ENCODE measurements at places on chromosomes 7 and 10. TPM values are rescaled to one million over a fixed set of nuclear protein-coding genes. Genes with fewer than 3 reads are reported as not detected.

Gene PRKCQ
- total RNA-seq, result not detected

Gene SPDYE2
- not detected for total RNA-seq

Gene TAS2R4
- total RNA-seq, result 0.32 TPM

Gene EPO
- 0.29 TPM for total RNA-seq

Gene STAG3
- total RNA-seq, result 3.4 TPM

Gene SMARCD3
- total RNA-seq, result 24.3 TPM

Gene ENTPD1
- total RNA-seq, result 20.2 TPM

Gene PLAU
- not detected for total RNA-seq

Gene SH2D4B
- total RNA-seq, result 0.11 TPM

- DNase-seq, result no peak
These were observed 120.0 kb downstream of the MKX start for GRCh38 chr10:27625452-27626211.

DNA sequence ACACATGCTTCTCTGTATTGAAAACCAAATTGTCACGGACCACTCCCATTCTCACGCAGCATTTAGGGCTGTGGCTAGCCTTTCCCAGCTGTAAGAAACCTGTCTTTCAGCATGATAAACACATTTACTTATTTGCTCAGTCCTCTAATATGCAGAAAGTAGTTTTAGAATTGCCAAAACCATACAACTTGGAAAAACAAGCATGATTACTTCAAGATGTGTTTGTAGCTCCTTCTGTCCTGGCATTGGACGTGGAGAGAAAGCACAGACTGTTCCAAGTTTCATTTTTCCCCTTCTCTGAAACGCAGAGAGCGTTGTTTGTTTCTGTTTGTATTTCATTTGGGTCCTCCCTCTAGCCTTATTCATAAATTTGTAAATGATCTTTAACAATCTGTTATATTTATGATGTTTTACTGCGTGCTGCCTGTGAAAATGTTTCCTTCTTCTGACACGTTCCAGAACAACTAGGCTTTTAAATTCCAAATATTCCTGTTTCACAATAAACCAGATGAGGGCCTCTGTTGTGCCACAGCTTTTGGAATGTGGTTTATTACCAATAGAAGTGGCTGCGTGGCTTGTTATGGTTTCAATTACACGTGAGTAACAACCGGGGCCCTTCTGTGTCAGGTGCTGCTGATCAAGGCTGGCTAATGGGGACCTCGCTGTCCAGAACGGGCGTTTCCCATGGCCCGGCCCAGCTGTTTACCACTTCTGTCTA lies 26.1 kb downstream of the MNX1 start:
- no peak for DNase-seq

- peak; percentile 41 for DNase-seq
These were observed 150.1 kb upstream of the SHH start for GRCh38 chr7:155962191-155962967.

DNA sequence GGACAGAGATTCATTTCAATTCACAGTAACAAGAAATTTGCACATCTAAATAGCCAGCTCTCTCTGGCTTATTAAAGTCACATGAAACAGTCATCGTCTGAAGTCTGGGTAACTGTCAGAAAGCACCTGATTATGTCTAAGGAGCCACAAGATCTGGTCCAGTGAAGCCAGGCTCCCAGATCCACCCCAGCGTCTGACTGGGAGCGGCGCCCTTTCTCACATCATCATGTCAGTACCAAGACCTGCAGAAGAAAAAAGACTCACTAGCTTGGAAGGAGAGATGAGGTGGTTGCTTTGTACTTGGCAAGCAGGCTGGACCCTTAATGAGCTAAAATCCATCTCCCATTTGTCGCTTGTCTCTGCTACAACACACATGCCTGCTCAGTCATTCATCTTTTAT lies 58.4 kb downstream of the VOPP1 start:
- no peak for DNase-seq

DNA sequence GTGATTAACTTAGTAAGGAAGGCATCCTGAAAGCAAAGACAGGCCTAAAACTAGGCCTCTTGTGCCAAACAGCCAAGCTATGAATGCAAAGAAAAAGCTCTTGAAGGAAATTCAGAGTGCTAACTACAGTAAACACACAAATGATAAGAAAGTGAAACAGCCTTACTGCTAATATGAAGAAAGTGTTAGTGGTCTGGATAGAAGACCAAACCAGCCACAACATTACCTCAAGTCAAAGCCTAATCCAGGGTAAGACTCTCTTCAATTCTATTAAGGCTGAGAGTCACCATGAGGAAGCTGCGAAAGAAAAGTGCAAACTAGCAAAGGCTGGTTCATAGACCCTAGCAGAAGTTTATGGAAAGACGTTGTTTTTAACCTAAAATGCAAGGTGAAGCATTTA lies 66.0 kb downstream of the IPMK start:
- no peak for DNase-seq

- DNase-seq, result peak; percentile 79
These were observed 101.0 kb upstream of the AGR3 start for GRCh38 chr7:16982640-16983350.

- DNase-seq, result no peak
These were observed 209.1 kb upstream of the PTER start for GRCh38 chr10:16227674-16228073.

- DNase-seq, result no peak
These were observed 131.9 kb downstream of the CDH23 start for GRCh38 chr10:71528371-71529206.

- DNase-seq, result no peak
These were observed 12.8 kb downstream of the LRRN3 start for GRCh38 chr7:111103678-111104274.

GRCh38 chr10:120966657-120967045 lies 115.5 kb downstream of the WDR11 start:
- DNase-seq, result no peak

DNA sequence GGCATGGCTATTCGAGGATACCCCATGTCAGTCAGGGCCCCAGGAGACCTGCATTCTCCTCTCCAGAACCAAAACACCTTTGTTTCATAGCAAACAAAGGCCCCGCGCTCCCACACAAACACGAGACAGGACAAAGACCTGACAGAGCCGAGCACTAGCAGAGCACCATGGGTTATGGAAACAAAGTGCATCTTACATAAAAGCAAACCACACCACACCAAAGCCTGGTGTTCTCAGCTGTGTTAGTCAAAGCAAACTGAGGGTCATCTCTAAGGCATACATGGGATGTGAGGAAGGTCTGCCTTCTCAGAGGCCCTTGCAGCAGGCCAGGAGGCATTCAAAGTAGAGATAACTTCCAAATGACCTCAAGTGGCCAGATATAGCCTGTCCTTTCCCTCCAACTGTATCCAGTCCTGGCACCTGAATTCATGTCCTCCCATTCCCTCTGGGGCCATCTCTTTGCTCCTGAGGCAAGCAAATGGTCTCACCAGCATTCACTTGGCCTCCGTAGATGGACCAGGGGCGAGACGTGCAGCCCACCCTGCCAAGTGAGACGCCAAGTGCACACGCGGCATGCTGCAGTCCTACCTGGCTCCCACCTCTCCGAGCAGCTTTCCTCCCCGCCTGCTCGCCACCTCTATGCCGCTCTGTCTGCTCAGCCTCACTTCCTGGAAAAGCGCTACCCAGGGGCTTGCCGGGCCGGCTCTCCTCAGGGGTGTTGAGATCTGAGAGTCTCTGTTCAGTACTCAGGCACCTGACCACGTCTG lies 45.3 kb upstream of the PDLIM1 start:
- no peak for DNase-seq

DNA sequence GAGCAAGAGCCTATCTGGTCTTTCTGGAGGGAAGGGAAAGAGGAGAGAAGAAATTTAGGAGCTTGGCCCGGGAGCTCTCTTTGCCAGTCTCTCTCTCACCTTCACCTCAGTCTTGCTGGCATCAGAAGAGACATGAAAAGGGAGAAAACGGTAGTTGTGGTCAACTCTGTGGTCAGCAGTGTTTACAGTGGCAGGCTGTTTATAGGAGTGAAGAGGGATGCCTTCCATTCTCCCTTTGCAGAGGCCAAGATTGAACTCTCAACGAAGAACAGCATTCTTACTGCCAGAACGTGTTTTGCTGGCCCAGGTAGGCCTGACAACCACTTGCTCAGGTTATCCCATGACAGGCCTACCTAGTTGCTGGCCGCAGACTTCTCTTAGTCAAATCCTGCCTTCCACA lies 133.3 kb downstream of the CCDC3 start:
- DNase-seq, result no peak

- peak; percentile 89 for DNase-seq
These were observed 63.4 kb upstream of the STRIP2 start for GRCh38 chr7:129370812-129371211.

DNA sequence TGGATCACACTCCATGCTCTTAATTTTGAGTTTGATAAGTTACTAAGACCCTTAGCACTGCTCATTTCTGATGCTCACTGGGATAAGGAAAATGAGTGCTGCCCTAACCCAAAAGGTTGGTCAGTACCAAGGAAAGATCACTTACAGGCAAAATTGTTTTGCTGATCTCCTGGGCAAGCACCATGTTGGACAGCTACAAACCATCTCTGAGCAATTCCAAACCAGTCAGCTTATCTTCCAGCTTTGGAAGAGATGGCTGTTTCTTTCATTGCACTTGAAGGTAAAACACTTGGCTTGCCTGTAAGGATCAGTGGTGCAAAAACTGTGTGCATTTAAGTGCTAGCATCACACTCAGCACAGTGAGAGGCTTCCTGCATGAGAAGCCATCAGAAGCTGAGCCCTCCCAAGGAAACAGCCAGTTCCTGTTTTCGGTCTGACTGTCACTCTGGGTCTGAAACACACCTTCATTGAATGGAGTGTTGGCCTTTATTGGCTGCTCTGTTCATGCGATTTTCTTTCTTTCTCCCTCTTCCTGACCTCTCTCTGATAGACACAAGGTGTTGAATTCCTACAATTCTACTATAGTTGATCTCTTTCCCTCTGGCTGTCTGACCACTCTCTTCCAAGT lies 126.4 kb upstream of the GHITM start:
- no peak for DNase-seq

GRCh38 chr7:55247428-55247827 lies 117.7 kb upstream of the LANCL2 start:
- DNase-seq, result no peak

- DNase-seq, result no peak
These were observed 10.3 kb downstream of the PWWP2B start for GRCh38 chr10:132407243-132407746.

DNA sequence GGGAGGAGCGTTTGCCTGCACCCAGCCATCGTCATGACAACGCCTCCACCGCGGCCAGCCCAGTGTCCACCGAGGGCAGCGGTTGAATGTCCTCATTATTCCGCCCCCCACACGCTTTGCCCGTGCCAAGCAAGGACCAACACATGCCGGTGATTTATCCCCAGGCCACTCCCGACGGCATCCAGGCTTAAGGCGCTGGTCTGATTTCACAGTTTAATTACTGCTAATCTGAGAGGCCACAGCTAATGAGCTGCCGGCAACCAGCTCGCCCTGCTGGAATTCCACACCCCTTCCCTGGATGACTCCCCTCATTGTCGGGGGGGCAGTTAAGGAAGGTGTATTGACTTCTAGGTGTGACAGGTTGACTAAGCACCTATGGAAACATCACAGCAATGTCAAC lies 432.3 kb downstream of the DNAJB6 start:
- no peak for DNase-seq

- no peak for DNase-seq
These were observed 71.0 kb upstream of the STK17A start for GRCh38 chr7:43511769-43512515.

- DNase-seq, result no peak
These were observed 106.4 kb upstream of the GJD4 start for GRCh38 chr10:35498693-35499092.

DNA sequence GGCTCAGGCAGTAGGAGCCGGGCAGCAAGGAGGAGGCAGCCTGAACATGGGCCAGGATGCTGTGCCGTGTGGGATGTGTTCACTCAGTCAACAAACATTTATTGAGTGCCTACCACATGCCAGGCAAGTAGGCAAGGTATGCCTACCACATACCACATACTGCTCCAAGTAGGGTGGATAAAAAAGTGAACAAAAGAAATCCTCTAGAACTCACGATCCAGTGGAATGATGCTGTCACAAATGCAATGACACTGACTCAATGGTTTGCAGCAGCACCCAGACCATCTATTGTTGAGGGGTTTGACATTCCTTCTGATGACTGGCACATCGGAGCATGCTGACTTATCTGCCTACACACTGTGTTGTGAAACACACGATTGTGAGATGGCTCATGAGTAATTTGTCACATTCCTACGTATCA lies 413.5 kb downstream of the NRG3 start:
- DNase-seq, result no peak

DNA sequence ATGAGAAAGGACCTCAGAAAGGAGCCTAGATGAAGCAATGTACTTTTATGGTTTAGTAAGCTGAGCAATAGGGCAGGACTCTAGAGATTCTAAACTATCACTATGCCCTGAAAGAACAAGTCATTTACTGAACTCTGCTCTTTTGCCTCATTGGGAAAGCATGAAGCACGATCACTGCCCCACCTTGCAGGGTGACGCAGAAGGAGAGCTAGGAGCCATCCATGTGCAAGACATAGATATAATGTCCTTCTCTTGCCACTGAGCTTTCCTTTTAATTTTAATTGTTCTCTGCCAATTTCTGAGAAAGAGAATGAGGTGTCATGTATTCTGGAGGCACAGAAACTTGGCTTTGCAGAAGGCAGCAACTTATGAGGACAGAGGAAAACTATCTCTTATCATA lies 108.3 kb downstream of the SORCS1 start:
- no peak for DNase-seq

- no peak for DNase-seq
These were observed 3.0 kb downstream of the ZYX start for GRCh38 chr7:143384148-143384547.

DNA sequence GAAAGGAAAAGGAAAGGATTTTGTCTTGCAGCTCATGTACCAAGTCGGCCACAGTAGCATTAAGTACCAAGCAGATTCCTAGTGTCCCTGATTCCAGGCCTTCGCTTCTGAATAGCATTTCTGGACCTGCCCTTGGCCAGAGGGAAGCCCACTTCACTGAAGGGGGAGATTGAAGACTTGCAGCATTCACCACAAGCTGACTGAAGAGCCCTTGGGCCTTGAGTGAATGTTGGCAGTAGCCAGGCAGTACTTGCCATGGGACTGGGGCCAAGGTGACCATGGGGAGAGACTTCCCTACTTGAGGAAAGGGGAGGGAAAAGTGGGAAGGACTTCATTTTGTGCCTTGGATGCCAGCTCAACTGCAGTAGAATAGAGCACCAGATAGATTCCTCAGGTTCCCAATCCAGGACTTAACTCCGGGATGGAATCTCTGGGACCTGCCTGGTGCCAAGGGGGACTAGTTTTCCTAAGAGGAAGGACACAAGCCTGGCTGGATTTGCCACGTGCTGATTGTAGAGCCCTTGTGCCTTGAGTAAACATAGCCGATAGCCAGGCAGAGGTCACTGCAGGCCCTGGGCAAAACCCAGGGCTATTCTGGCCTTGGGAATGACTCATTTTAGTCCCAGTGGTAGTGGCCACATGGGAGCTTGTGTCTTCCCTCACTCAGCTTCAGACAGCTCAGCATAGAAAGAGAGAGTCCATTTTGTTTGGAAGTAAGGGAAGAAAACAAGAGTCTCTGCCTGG lies 141.7 kb upstream of the KCND2 start:
- DNase-seq, result no peak

DNA sequence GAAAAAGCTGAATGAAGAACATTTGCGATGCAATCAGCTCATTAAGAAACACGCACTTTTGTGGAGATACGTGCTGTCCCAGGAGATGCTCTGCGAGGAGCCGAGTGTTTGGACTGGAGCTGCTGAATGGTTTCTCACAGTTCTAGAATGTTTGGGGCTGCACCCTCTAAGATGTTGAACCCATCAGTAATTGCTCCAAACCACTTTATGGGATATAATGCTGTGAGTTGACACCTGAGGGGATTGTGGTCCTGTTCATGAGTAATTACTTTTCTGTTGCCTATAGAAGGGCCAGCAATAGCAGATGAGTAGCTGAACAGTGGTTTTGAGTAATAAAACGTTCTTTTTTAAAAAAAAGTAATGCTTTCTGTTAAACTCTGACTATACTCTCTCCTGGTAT lies 63.1 kb downstream of the IKZF1 start:
- DNase-seq, result no peak

Data from SK-MEL-5 (cell line).